ENCODE measurements at places on chromosomes 7 and 10.

DNA sequence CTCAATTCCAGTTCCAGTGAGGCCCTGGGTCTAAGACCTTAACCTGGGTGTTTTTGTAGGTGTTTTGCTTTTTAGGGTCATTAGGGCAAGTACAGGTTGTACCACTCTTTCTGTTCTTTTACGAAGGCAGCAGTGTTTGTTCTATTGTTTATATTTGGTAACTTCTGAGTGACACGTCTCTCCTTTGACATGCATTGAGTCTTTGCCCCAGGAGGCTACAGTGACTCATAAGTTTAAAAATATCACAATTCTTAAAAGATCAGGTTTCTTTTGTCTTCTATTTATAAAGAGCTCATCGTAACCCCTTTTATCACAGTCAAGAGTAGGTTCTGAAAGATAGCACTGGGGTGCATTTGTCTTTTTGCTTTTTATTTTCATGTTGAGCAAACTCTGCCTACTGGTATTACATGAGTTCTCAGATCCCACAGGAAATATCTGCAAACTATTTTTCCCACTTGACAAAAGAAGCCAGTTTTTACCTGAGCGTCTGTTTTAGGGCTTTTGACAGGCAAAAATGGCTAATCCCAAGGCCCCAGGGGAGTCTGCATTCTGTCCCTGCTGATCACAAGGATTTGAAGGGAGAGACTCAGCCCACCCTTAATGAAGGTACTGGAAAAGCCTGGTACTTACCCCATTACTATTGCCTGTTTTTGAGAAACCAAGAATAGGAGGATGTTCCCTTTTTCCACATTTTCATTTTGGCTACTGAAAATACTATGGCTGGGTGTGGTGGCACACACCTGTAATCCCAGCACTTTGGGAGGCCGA, 7.9 kb downstream of the NUDT13 start:
- no peak for DNase-seq

- no peak for DNase-seq
These were observed 3.3 kb downstream of the MUC3A start for GRCh38 chr7:100952641-100953040.

DNA sequence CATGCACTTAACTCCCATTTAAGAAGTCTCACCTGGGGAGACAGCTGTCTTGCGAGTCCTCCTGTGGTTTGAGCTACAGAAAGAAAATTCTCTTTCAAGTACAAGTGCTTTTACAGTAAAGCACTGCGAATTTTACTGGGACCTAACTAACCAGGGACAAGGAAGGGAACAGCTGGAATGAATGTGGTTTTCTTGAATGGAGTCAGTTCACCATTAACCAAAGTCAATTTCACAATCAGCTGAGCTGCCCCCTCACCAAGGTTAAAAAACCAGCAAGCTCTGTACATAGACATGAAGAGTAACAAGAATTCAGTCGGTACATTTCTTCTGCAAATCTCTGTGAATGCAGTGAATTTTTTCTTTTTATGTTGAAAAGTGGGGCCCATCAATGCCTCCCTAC, 56.3 kb downstream of the GFRA1 start:
- DNase-seq = no peak

DNA sequence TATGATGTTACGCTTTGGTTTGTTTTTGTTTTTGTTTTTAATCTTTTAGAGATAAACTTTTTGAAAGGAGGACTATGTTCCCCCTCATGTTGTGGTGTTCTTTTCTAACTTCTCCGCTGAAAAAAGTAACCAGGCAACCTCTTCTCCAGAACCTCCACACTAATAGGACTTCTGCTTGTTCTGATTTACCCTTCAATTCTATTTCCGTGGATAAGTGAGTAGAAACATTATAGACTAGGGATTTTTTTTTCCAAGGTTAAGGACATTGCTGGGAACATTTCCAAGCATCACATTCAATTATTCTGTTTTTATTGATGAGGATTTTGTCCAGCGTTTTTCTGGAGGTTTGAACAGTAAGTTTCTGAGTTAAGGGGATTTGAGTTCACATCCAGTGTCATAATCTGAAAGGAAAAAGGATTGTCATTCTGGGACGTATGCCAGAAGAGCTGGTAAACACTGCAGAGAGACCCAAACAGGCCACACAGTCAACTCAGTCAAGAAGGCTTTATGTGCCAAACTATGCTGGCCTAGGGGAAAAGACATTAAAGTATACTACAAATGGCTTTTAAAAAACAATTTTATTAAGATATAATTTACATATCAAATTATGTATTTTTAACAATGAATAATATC, 28.3 kb upstream of the RALA start:
- no peak for DNase-seq

GRCh38 chr10:132335189-132336063, 3.4 kb downstream of the LRRC27 start:
- no peak for DNase-seq

Data from renal pelvis (tissue), 12 donors.